Thoracic aorta (tissue), 2 donors: ENCODE measurements at places on chromosomes 7 and 10. TPM values are rescaled to one million over a fixed set of nuclear protein-coding genes. Genes with fewer than 3 reads are reported as not detected.
A peak's percentile ranks its signal among the peaks of the same experiment; 100 is the strongest.

DNA sequence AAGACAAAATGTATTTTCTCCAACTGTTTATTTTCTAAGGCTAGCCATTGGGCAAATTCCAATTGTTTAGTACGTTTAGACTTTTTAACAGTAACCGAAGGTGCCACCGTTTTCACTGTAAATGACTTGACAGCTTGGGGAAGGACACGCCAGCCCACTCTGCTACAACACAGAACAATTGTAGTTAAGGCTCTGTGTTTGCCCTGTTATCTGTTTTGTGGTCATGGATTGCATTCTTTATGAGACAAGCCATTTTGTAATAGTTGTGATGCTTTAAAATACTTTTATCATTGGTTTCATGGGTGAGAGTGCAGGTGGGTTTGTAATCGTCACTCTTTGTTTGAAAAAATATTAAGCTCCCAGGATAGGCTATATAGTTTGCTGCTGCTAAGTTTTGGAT is 6.6 kb upstream of the PITRM1 start:
- DNase-seq, result no peak

The FGL2 gene
- total RNA-seq, result 163 TPM

GRCh38 chr10:74652664-74653063 is 173.7 kb upstream of the KAT6B start:
- DNase-seq, result no peak

- no peak for DNase-seq
Measured at GRCh38 chr7:2405601-2406345, 2.4 kb downstream of the CHST12 start.

The MTPN gene
- 87.2 TPM for total RNA-seq

- DNase-seq, result peak; percentile 22
Measured at GRCh38 chr10:48604991-48605508, at the start of gene ARHGAP22. Gene ARHGAP22, minus strand, starts transcription at chr10:48605073. Its CDS starts 277 bp downstream, at chr10:48604796.

DNA sequence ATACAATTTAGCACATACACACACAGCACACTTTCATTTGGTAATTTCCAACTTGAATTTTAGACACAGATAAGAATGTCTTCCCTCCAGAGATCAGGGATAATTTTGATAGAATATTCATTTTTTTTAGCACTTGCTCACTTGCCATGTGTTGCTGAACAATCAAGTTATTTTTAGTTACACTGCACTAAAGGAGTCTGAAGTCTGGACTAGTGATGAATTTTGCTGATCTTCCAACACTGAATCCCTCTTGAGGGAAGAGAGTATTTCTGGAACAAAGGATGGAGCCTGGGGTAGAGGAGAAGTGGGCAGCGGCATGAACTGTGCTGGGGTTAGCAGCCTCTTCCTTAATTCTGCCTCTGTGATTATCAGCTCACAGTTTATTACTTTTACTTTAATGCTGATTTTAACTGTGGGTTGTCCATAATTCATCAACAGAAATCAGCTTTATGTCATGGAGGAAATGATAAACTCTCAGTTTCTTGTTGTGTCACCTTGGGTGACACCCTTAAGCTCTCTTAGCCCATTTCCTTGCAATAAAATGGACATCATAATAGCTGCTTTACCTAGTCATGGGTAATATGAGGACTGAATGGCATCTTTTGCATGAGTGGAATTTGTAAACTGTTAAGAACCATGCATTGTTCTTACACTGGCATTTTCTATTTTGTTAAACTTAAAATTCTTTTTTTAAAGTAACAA is 32.1 kb downstream of the SGPL1 start:
- DNase-seq, result no peak

- DNase-seq, result no peak
Measured at GRCh38 chr7:47573758-47574481, 8.0 kb downstream of the TNS3 start.

The PNLIP gene
- not detected for total RNA-seq

DNA sequence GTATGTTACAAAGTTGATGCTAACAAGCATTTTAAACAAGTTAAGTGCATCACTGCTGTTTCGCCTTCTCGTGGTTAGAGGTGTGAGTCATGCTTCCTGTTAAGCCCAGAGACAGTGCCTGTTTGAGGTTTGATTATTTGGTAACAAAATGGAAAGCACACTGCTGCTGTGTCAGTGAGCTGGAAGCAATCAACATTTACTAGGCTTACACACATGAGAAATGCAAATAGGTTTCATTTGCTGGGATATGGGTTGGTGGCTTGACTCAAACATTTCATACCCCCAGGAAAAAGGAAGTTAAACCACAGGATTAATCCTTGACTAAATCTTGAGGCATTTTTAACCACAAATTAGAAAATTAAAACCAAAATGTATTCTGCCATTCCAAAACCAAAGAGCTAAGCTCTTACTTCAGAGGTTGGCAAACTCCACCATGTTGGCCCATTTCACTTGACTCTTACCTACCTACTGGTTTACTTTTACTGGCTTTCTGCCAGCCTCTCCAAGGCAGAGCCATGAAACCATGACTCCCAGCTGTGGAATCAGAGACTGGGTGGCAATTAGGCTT is 139.2 kb downstream of the ETV1 start:
- DNase-seq, result no peak

GRCh38 chr7:115885550-115885949 is 145.0 kb downstream of the TFEC start:
- DNase-seq, result no peak
